Camera-type eye (tissue), 1 donor: ENCODE measurements at places on chromosomes 4 and X. TPM values are rescaled to one million over a fixed set of nuclear protein-coding genes. Genes with fewer than 3 reads are reported as not detected.

Gene LONRF3
- total RNA-seq: 5.0 TPM

Gene LNX1
- 12.3 TPM for total RNA-seq

Gene F11
- total RNA-seq: 0.44 TPM

Gene IGSF1
- total RNA-seq: 8.0 TPM

Gene LUZP4
- total RNA-seq: not detected

Gene NCAPG
- total RNA-seq: 21.6 TPM

Gene EBP
- 21.9 TPM for total RNA-seq

Gene RAB39B
- total RNA-seq: 12.3 TPM

Gene PFKFB1
- not detected for total RNA-seq

Gene RBM46
- total RNA-seq: not detected

Gene RUFY3
- 183 TPM for total RNA-seq

Gene DMP1
- 0.11 TPM for total RNA-seq

Gene CCDC160
- total RNA-seq: 2.2 TPM

Gene ADH1C
- 1.3 TPM for total RNA-seq

Gene CYLC1
- total RNA-seq: not detected

Gene HAUS3
- 29.4 TPM for total RNA-seq

Gene CXCR3
- not detected for total RNA-seq

Gene MAGEA2B
- not detected for total RNA-seq

Gene TMPRSS11B
- total RNA-seq: 0.44 TPM

Gene IRF2
- 43.9 TPM for total RNA-seq

Gene RAB41
- not detected for total RNA-seq
